Fibroblast of upper back skin (primary cell): ENCODE measurements at places on chromosomes 13 and 19.

DNA sequence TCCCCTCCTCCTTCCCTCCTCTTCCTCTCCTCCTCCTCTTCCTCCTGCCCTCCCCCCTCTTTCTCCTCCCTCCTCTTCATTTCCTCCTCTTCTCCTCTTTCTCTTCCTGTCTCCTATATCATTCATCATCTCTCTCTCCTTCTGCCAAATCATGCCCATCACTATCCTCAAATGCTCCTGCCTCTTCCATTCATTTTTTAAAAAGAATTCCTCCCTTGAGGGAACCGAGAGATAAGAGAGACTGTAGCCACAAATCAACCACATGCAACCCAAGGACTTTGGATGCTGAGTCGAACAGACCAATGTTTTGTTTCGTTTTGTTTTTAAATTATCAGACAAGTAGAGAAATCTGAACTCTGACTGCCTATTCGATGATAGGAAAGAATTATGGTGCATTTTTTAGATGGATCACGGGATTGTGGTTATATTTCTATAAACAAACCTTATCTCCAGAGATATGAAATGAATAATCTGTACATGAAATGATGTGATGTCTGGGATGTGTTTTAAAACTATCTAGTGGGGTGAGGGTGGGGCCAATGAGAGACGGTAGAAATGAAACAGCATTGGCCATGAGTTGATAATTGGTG is 9.5 kb upstream of the ZNF541 start:
- peak; percentile 74 for DNase-seq

DNA sequence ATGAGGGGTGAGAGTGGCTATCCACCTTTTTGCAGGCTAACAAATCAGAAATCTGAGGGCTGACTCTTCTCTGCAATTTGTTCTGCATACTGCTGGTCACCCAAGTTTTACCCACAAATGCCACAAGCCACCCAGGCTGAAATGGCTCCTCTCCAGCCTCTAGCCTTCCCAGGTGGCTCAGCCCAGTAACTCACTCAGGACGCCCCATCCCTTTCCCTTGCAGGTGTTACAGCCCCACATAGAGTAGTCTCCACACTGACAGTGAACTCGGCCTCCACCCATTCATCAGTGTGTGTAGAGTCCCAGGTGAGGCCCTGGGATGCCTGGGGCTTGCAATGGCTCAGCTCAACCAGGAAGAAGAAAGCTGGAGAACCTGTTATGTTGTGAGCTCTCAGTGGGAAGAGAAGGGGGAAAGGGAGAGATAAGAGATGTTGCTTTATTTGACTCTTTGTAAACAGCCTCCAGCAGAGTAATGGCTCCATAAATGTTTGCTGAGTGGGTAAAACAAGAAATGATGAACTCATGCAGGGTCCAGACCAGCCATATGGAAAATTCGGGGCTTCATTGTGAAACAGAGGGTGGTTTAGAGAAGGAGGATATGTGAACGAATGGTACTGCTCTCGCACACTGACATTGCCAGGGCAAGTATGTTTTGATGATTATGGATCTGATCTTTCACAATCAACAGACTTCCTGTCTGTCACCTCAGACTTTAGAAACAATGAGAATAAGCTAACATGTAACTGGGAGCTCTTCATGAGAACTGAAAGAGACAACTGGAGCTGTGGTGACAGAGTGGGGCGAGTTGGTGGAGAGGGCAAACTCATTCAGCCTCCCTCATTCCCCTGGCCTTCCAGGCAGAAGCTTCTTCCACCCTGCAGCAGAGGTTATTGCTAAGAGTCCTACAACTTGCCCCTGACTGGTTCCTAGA is 74.2 kb upstream of the RFC3 start:
- no peak for DNase-seq

DNA sequence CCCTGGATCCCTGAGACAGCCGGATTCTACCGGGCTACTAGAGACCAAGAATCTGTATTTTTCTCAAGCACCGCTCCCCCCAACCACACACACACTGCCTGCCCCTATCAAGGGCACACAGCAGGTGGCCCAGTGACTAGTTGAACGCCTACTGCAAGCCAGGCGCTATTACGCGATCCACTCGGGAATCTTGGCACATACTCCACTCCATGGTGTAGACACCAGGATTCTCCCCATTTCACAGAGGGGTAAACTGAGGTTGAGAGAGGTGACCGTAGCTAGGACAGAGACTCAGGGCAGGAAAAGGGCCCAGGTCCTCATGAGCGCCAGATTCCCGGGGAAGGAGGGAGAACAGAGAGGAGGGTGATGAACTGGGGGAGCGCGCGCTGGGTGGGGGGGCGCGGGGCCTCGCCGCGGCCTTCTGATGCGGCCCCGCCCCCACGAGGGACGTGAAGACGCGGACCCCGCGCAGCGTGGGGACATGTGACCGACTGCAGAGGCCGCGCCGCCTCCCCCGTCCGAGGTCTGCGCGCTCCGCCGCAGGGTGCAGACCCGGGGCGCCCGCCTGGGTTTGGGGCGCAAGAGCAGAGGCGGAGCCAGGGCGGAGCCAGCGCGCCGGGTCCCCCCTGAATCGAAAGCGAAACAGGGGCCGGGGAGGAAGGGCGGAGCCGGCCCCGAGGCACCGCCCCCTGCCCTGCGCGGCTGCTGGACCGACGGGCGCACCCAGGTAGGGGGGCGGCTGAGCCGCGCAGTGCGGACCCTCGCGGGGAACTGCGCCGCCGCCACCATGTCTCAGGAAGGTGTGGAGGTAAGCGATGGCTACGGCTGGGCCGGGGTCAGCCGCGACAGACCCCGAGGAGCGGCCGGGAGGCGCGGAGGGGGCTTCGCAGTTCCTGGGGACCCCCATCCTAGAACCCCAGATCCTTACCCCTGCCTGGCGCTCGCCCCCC is at the start of gene SHFL:
Gene SHFL (plus strand): TSS at position 677 of the 950 bp plus-strand sequence. CDS start 111 bp downstream, at position 788.
- DNase-seq = peak; percentile 61

GRCh38 chr13:24033527-24034302 is 126.8 kb upstream of the SPATA13 start:
- peak; percentile 91 for DNase-seq

DNA sequence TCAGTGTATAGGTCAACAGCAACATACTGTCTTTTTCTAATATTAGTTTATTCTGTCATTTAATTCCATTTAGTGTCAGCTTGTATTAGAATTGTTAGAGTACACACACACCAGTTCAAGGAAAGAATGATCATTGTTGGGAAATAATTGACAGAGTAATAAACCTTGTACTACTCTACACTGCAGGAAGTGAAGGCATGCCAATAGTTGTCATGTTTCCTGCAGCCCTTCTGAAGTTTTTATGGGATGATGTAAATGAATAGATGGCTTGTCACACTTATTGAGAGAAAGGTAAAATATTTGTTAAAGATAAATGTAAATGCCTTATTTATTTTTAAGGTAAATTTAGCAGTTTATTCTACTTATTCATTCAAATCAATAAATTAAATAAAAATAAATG is 306.9 kb upstream of the KLHL1 start:
- DNase-seq = no peak
